BJ (cell line): ENCODE measurements at places on chromosomes 1 and 21.

- no peak for DNase-seq
Measured at GRCh38 chr1:33583567-33583966, 111.1 kb downstream of the ZSCAN20 start.

DNA sequence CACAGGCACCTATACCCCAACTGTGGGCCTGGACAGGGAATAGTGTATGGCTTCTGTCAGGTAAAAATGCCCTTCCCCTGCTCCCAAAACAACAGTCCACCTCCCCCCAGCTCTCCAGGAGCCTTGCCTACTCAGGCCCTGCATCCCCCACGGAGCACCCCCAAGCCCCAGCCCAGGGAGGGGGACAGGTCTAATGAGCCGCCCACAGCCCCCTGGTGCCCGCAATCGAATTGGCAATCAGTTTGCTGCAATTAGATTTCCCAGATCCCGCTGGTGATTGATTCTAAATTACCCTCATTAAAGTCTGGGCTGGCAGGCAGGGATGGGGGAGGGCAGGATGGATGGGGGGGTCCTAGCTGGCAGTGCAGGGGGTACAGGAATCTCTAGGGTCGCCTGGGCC is 8.1 kb downstream of the SDC3 start:
- DNase-seq: no peak

- DNase-seq: no peak
Measured at GRCh38 chr1:20183035-20183434, 2.9 kb upstream of the UBXN10 start.

DNA sequence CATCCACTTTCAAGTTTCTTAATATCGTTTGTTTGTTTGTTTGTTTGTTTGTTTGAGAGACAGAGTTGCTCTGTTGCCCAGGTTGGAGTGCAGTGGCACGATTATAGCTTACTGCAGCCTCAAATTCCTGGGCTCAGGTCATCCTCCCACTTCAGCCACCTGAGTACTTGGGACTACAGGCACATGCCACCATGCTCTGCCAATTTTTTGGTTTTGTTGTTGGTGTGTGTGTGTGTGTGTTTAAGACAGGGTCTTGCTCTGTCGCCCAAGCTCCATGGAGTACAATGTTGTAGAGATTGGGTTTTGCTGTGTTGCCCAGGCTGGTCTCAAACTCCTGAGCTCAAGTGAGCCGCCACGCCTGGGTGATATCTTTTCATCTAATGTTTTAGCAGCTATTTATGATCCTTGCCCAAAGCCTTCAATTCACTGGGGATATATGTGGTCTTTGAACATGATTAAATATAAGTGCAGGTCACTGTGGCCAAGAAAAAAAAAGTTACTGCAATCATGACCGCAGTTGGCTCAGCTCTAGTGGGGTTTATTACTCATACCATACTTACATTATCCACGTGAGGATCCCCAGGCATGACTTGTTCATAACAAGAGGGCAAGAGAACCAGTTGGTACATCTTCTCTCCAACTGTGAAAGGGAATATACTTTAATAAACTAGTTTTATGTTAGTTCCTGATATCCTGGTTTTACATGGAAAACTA is 8.0 kb downstream of the RRP1B start:
- no peak for DNase-seq

GRCh38 chr1:72892461-72892860 is 610.1 kb upstream of the NEGR1 start:
- DNase-seq: no peak
